Stimulated activated CD8-positive, alpha-beta memory T cell treated with anti-CD3 and anti-CD28 coated beads, Interleukin-7, amount 100 ng/mL, for 1 hour (primary cell): ENCODE measurements at places on chromosomes 12 and 14.

DNA sequence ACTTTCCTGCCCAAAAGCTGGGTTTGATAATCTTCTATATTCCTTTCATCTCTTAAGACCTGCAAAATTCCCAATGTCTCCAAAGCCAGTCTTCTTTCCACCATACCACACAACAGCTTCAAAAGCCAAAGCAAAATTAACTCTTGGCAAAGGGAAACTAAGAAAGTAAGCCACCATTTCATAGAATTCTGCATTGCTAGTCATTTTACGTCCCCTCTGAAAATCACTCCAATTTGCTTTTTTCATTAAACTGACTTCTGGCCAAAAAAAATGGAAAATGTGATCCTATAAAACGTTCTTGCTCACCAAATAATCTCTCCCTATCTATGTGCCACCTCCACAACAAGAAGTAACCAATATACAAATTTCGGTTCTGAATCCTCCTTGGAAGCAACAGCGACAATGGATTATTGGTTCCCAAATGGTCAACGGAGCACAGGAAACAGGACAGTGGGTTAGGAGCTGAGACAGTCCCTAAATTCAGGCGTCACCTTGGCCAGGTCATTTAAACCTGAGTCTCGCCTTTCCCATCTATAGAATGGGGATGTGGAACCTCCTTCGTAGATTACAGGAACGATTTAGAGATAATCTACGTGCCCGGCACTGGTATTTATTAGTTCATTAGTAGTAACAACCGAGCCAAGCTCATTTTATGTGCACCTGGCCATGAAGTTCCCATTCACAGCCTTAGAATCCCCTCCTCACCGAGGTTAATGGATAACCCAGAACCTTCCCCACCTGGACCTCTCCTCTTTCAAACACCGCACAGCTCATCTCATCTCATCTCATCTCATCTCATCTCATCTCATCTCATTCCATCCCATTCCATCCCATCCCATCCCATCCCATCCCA lies 1.2 kb downstream of the NT5DC3 start:
- DNase-seq = no peak

DNA sequence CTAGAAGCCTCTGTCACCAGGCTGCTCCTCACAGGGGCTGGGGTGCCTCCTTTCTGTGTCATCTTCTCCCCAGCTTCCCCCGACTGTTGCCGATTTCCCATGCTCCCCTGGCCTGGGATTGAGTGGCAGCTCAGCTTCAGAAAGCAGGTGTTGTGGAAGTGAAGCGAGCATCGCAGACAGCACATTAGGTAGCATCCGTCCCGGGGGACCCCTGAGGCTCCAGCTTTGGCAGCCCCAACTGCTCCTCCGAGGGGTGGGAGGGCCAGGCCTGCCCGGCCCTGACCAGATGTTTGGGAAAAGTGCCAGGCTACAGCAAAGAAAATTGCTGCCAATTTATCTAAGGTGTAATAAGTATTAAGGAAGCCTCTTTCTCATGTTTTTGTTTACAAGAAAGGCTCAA lies 1045.6 kb downstream of the BCL11B start:
- no peak for DNase-seq

- DNase-seq = no peak
Observed at GRCh38 chr12:108724054-108724889, 7.0 kb downstream of the CORO1C start.

GRCh38 chr14:70527501-70528105 lies 7.2 kb downstream of the ADAM20 start:
- DNase-seq = no peak

GRCh38 chr14:96158735-96159134 lies 45.9 kb upstream of the BDKRB2 start:
- no peak for DNase-seq

DNA sequence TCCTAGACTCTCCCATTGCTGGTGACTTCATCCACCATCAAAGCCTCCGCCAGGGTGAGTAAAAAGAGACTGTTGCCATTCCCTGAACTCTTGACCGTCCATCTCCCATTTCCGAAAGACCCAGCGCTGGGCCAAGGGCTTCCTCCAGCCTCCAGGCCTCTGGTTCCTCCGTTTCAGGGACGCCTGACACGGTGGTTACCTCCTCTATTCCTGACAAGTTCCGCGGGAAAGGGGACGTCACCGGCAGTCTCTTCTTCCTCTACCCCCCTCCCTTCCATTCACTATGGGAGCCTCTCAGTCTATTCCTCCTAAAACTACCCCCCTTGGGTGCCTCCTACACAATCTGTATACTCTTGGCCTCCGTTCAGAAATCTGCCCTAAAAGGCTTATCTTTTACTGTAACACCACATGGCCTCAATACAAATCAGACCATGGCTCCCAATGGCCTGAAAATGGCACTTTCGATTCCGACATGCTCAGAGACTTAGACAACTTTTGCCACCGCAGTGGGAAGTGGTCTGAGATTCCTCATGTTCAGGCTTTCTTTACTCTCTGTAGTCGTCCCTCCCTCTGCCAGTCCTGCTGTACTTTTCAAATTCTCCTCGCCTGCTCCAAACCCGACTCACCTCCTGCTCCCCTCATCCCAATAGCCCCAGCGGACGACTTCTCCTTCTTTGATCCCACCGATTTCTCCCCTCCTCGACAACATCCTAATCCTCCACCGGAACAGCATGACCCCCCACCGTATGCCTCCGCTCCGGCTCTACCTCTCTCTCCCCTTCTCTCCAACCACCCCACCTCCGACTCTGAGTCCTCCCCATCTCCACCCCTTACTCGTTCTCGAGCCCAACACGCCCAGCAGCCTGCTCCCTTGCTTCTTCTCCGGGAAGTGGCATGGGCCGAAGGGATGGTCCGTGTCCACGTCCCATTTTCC lies 70.4 kb downstream of the MOK start:
- no peak for DNase-seq

- DNase-seq = peak; percentile 70
Observed at GRCh38 chr12:132956011-132956788, at the start of gene ZNF605. Gene ZNF605, minus strand, starts transcription at chr12:132956306. Its CDS starts 10,671 bp downstream, at chr12:132945635.

GRCh38 chr14:97411938-97412612 lies 614.9 kb downstream of the VRK1 start:
- DNase-seq = no peak

- DNase-seq = no peak
Observed at GRCh38 chr12:57368349-57369095, 62.3 kb downstream of the R3HDM2 start.

DNA sequence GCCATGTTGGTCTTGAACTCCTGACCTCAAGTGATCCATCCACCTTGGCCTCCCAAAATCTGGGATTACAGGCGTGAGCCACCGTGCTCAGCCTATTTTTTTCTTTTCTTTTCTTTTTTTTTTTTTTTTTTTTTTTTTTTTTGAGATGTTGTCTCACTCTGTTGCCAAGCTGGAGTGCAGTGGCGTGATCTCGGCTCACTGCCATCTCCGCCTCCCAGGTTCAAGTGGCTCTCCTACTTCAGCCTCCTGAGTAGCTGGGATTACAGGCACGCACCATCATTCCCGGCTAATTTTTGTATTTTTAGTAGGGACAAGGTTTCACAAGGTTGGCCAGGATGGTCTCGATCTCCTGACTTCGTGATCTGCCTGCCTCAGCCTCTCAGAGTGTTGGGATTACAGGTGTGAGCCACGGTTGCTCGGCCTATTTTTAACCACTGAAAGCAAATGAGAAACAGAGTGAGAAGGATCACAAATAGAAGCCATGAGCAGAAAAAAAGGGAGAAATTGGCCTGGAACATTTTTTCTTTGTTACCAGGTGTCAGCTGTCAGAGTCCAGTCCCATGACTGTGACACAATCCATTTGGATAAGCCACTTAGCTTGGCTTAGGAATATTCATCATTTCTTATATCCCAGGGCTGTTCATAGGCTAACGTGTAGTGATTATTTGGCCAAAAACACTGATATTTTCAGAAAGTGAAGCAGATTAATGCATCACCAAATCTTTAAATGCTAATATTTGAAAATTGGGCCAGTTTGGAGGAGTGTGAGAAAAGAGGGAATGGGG lies 7.9 kb upstream of the NFKBIA start:
- DNase-seq = no peak

- no peak for DNase-seq
Observed at GRCh38 chr12:89492883-89493282, 31.7 kb downstream of the GALNT4 start.

DNA sequence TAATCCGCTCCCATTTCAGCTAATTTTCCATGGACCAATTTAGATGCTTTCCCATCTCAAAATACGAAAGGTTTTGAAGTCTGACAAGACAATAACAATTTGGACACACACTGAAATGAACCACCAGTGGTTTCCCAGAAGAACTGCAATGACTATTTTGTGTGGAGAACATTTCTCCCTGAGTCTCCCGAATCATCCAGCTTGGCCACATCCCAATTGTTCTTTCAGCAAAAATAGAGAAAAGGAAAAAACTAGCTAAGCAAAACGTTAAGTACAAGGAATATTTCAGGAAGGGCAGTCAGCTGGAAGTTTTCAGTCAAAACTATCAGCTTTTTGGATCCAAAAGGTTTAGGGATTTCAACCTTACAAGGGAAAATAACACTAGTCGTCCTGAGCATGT lies 390.6 kb downstream of the KCNH5 start:
- DNase-seq = no peak

DNA sequence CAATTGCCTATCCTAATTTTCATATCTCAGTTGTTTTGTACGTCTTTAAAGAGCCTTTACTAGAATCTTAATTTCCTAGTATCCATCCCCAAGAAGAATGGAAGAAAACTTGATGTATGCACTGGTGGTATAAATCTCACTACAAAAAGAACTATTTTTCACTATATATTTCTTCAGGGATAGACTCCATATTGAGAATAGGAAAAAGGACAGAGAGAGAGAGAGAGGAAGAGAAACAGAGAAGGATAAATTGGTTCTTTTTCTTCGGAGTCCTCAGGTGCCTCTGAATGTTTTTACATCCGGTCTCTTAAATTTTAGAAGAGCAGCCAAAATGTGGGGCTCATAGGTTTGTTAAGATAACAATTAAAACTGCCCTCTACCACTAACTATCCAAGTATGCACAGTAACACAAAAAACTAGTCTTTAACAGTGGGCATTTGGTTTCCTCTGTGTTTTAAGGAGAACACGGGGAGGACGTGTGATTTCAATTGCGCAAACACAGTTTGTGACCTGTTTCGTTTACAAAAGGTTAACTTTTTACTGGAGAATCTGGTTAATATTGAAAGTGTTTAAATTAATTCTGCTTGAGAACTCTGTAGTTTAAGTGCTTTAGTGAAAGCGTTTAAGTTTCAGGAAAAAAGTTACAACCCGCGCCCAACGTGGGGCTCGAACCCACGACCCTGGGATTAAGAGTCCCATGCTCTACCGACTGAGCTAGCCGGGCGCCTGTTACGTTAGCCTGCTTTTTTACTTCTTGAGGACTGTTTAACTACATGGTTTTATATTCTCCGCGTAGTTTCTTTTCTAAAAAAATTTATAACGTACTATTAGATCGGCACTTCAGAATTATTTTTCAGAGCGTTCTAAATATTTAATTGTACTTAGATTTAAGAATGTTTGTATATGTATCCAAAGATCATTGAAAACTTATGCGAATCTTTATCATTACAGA lies 5.1 kb upstream of the PSMA3 start:
- peak; percentile 79 for DNase-seq

DNA sequence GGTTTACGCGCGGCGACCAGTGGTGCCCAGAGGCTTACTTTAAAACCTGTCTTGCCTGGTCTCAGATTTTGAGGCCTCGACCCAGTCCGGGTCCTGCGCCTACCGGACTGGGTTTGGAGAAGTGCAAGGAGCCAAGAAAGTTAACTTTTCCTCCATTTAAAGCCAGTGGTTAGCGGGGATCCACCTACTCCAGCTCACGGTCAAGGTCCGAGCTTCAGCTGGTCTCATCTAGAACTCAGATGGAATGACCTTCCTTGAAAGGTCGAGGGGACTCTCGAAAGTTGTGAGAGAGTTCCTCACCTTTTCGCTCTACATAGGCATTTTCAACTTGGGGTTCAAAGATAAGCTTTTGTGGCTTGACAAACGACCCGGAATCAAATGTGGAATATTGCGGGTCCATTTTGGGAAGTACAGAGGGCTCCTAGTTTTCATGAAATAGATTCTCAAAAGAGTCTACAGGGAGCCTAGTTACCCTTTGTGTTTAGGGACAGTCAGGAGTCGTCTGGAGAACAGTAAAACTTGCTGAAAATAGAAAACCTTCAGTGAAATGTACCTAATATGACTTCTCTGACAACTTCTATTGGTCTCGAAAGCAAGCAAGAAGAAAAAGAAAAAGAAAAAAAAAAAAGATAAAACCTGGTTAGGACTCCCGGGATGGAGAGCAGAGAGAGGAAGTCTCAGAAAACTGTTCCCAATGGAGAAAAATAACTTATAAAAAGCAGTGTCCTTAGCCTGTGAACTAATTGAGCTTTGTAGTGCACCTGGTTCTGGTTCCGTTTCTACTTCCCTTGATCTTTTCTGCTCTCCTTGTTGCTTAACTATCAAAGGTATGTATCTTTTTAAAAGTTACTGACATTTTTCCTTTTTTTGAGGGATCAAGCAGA lies 1.4 kb downstream of the KCNMB4 start:
- DNase-seq = no peak

GRCh38 chr12:128554546-128555304 lies 269.0 kb downstream of the SLC15A4 start:
- DNase-seq = no peak

DNA sequence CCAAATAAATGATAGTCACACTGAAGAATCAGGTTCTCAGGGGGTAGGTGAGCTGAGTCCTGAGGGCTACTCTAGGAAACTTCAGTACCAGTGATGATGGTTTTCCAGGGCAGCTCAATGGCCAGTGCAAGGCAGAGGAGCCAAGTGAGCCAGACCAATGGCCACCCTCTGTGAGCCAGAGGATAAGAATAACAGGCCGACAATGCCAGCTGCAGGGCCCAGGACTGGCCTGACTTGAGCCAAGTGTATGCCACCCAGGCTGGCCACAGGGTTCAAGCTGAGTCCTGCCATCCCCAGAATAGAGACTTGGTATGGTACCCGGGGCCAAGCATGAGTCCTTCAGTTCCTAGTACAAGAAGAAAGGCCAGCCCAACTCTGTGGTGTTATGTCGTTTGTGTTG lies 355.5 kb downstream of the DPF3 start:
- DNase-seq = no peak

DNA sequence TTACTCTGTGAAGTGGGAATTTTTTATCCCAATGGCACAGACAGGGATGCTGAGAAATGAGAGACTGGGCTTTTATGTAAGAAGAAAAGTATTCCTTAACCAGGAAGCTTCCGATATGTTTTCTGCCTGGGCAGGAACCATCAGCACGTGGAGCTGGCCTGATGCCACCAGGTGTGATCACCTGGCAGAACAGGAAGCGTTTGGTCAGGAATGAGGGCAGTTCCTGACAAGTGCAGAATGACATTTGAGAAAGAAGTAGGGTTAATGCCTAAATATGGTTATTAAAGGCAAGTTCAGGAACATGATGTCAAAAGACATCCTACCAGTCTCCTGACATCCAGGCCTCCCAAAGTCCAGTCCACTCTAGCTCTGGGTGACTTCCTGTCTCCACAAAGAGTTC lies 210.3 kb downstream of the NUAK1 start:
- DNase-seq = no peak

GRCh38 chr12:82476511-82476910 lies 118.2 kb downstream of the METTL25 start:
- DNase-seq = no peak

DNA sequence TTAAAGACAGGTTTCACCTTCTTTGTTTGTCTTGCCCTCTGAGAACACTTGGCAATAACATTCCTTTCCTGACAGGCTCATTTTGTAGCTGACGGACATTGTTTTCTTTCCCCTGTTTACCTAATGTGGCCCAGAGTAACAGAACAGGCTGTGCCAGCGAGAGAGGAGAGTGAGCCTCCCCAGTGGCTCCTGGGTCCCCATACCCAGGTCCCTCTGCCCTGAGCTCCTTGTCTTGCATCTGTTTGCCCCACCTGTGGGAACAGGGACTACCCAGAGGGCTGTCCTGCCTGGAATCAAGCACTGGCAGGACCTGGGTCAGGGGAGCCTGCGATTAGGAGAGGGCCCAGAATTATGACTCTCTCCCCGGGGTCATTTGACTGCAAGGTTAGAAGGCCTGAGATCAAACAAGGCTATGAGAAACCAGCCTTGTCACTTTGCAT lies 222.9 kb downstream of the ZFP36L1 start:
- no peak for DNase-seq
